ENCODE measurements at places on chromosomes 3 and 15.

- no peak overlapping the region for H3K27ac ChIP-seq
- no peaks in the 10 kb centered on the region for H3K27me3 ChIP-seq
- no peak for DNase-seq
- H3K36me3 ChIP-seq, result no peaks in the 10 kb centered on the region
- no peaks in the 10 kb centered on the region for H3K4me1 ChIP-seq
These were observed 335.3 kb upstream of the NECTIN3 start for GRCh38 chr3:110736332-110736731.

GRCh38 chr3:111314898-111315297, 227.1 kb upstream of the CD96 start:
- H3K27me3 ChIP-seq, result no peaks in the 10 kb centered on the region
- no peak overlapping the region for H3K4me3 ChIP-seq
- no peaks in the 10 kb centered on the region for H3K4me1 ChIP-seq
- no peaks in the 10 kb centered on the region for H3K36me3 ChIP-seq

- no peaks in the 10 kb centered on the region for H3K36me3 ChIP-seq
- no peak overlapping the region for H3K4me3 ChIP-seq
- H3K27ac ChIP-seq, result no peak overlapping the region
- no peaks in the 10 kb centered on the region for H3K27me3 ChIP-seq
These were observed 378.7 kb downstream of the ZNF385D start for GRCh38 chr3:21372316-21372715.

- H3K36me3 ChIP-seq, result no peaks in the 10 kb centered on the region
- no peak overlapping the region for H3K27ac ChIP-seq
- H3K27me3 ChIP-seq, result no peaks in the 10 kb centered on the region
- no peaks in the 10 kb centered on the region for H3K4me1 ChIP-seq
These were observed 344.6 kb upstream of the NECTIN3 start for GRCh38 chr3:110727056-110727455.

DNA sequence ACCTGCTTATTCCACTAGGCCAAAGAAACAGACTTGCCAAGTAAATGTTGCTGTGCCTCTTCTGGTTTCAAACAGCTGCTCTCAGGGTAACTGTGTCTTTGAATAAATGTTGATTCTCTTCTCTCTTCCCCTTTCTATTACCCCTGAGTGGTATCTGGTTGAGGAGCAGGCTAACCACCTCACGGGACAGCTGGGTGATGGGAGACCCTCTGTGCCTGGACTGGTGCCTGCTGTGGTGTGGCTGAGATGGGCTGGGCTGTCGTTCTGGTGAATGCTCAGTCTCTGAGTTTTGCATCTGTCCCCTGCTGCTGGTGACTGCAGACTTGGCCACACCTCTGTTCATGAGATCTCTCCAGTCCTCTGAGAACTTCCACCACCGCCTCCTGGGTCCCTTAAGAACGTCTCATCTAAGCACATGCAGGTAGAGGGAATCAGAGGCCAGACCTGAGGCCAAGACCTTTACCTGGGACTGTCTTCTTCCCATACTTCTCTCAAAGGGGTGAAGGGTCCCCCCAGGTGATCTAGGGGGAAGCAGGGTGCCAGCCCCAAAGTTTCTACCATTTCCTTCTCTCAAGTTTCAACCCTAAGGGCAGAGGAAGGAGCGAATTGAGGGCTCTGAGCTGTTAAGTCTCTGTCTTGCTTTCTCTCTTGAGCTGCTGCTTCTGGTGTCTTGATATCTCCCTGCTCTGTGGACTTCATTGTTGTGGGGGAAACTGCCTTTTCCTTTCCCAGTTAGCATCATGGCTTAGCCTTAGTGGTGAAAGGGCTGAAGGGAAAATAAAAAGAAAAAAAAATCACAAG, 252.9 kb downstream of the EBLN2 start:
- H3K36me3 ChIP-seq, result no peaks in the 10 kb centered on the region
- no peaks in the 10 kb centered on the region for H3K4me1 ChIP-seq
- no peak for DNase-seq
- H3K4me3 ChIP-seq, result no peak overlapping the region
- no peaks in the 10 kb centered on the region for H3K27me3 ChIP-seq

DNA sequence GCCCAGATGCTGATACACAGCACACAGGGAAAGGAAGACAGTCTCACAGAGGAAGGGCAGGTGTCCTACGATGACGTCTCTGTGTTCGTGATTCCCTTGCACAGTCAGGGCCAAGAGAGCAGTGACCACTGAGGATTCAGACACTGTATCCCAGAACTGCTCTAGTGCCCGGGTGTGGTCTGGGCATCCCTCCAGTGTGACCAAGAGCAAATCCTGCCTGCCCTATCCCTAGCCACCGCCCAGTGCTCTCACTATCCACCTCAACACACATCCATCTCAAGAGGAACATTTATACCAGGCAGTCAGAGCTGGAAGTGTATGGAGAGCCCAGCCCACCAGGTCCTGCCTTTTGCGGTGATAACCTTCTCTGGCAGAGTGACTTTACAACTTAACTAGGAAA, 4.1 kb downstream of the PPM1M start:
- no peak overlapping the region for H3K27ac ChIP-seq
- H3K4me1 ChIP-seq, result no peaks in the 10 kb centered on the region
- H3K36me3 ChIP-seq, result peaks cover 8% of the 10 kb centered on the region
- peaks cover 24% of the 10 kb centered on the region for H3K27me3 ChIP-seq
- no peak overlapping the region for H3K4me3 ChIP-seq

DNA sequence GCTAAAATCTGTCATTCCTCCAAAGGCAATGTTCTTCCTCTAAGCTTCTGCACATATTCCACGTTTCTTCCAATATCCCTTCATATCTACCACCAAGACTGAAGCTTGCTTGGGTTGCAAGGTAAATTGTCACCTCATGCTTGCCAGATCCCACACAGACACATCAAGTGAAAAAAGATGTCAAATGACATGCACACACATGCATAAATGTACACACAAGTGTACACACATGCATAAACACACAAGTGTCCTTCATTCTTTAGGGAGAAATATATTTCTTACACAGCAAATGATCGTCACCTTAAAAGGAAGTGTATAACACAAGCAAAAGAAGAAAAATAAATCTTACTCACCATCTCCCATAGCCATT, 59.4 kb downstream of the CLASP2 start:
- DNase-seq, result no peak
- peaks cover 5% of the 10 kb centered on the region for H3K4me1 ChIP-seq
- H3K27ac ChIP-seq, result no peak overlapping the region
- H3K27me3 ChIP-seq, result no peaks in the 10 kb centered on the region
- H3K36me3 ChIP-seq, result no peaks in the 10 kb centered on the region

GRCh38 chr3:156867920-156868319, 41.8 kb downstream of the LEKR1 start:
- no peak for DNase-seq
- H3K4me1 ChIP-seq, result no peaks in the 10 kb centered on the region
- no peak overlapping the region for H3K4me3 ChIP-seq

- no peak overlapping the region for H3K27ac ChIP-seq
- H3K36me3 ChIP-seq, result no peaks in the 10 kb centered on the region
- H3K4me1 ChIP-seq, result no peaks in the 10 kb centered on the region
- H3K4me3 ChIP-seq, result no peak overlapping the region
- DNase-seq, result no peak
These were observed 88.4 kb downstream of the FRMD4B start for GRCh38 chr3:69297501-69297900.

GRCh38 chr3:140719841-140720614, 42.2 kb downstream of the TRIM42 start:
- H3K27me3 ChIP-seq, result no peaks in the 10 kb centered on the region
- no peak overlapping the region for H3K27ac ChIP-seq
- H3K36me3 ChIP-seq, result no peaks in the 10 kb centered on the region
- no peak for DNase-seq
- H3K4me1 ChIP-seq, result no peaks in the 10 kb centered on the region

DNA sequence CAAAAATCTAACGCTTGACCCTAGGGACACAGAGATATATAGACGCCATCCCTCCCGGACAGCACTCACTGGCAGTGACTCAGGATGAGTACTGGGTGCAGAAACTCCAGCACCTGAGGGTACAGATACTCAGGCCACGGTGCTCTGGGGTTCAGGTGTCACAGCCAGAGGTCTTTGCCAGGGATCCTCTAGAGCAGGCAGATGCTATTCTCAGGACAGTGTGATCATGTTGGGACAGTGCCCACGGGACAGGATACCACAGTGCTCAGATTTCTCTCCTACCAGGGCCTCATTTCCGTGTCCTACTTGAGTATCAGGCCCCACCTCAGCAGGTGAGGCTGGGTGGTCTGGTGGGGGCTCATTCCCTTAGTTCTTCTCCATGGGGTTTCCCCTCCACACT, 34.4 kb downstream of the HOMER2 start:
- H3K4me3 ChIP-seq, result no peak overlapping the region
- H3K27me3 ChIP-seq, result no peaks in the 10 kb centered on the region
- DNase-seq, result no peak

GRCh38 chr3:100157685-100158084, 43.4 kb upstream of the FILIP1L start:
- no peaks in the 10 kb centered on the region for H3K4me1 ChIP-seq
- H3K36me3 ChIP-seq, result peaks cover 4% of the 10 kb centered on the region
- H3K27ac ChIP-seq, result no peak overlapping the region

- no peak for DNase-seq
- H3K27me3 ChIP-seq, result no peaks in the 10 kb centered on the region
- H3K36me3 ChIP-seq, result no peaks in the 10 kb centered on the region
These were observed 152.9 kb downstream of the IGF1R start for GRCh38 chr15:98801234-98801561.

Measured in H1 (cell line).